ENCODE measurements at places on chromosomes 16 and 17.

DNA sequence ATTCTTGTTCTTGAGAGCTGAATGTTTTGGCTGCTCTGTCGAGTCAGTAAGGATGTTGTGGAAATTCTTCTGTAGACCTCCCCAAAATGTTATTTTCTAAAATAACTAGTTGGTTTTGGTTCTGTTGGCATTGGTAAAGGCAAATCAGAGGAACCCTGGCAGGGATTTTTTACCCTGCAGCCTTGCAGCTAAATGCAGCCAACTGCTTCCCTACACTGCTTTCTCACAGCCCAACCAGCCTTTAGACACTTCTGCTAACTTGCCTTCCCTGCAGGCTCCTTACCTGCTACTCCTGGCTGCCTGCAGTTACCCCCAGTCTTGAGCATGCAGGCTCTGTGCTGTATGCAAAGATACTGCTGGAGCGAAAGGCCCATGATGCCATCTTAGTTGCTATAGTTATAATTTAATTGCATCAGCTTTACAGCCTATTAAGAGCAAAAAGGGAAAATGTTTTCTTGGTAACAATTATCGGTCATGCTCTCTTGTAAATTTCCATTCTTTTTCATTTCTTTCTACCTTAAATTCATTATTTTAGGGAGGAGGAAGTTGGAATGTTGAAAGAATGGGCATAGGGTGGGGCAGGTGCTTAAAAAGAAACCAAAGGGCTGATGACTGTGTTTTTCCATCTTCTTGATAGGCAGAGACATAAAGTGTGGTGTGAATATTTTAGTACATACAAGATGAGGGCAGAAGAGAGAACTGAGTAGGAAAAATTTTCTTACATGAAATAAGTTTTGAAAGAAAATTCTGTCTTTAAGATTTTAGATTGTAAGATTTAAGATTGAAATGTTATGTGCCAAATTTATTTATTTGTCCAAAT is 20.0 kb downstream of the NUP93 start:
- no peak for DNase-seq

- DNase-seq, result peak; percentile 38
Measured at GRCh38 chr17:9239793-9240658, 218.7 kb downstream of the NTN1 start.

GRCh38 chr16:71426880-71427615 is 14.8 kb downstream of the TLE7 start:
- no peak for DNase-seq

DNA sequence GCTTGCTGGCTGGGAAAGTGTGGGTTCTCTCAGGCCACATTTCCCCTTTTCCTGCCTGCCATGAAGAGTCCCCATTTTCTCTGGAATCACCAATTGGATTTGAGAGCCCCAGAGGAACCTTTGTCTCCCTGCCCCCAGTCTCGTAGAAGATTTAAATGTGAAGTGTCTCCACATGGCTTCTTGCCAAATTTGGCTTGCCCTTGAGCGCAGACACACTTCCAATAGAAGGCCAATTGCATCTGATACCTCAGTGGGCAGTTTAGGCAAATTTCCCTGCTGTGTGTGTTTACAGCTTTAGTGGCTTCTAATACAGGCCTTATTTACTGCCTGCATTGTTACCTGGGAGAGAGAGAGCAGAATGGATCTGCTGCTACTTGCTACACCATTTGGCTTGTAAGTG is 29.7 kb downstream of the CDK5R1 start:
- DNase-seq, result no peak

DNA sequence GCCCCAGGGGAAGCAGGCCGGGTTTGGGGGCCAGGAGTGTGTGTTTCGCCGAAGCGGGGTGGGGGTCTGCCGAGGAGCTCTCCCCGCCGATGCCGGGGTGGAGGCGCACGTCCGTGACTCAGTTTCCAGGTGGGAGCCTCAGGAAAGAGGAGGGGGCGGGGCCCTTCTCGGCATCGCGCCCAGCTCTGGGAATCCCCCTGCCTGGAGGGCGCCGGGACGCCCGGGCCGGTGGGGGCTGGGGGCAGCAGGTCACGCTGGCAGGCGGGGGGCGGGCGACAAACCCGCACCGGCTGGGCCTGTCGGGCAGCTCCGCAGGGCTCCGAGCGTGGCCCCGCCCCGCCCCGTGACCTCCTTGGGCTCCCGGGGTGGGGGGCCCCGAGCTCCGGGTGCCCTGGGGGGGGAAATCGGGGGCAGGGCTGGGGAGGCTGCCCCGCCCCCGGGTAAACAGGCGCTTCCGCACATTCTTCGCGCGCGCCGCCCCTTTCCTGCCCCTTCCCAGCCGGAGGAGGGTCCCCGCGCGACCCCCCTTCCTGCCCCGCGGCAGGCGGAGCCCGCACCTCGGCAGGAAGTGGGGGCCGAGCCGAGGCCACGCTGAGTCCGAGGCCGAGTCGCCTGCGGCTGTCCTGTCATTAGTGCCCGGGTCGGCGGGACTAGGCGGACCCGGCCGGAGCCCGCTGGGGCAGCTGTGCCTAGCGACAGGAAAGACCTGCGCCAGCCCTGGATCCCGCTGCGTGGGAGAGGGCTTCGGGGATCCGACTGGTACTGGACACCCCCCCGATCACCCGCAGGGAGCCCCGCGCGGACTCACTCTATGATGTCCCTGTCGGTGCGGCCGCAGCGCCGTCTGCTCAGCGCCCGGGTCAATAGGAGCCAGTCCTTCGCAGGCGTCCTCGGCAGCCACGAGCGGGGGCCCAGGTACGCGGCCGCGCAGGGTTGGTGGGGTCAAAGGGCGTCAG is 9.3 kb downstream of the RIPOR1 start:
- no peak for DNase-seq

DNA sequence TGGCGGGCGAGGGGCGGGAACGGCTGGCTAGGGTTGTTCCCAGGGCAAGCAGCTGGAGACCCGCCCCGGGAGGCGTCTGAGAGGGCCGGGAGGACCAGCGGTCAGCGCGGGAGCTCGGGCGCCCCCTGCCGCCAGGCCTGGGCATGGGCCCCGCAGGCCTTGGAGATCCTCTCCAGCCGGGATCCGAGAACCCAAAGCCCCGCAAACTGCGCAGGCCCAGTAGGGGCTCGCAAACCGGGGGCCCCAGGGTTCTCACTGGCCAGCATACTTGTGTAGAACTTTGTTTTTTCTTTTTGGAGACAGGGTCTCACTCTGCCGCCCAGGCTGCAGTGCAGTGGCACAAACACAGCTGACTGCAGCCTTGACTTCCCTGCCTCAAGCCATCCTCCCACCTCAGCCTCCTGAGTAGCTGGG is 20.8 kb upstream of the ZNF423 start:
- no peak for DNase-seq

DNA sequence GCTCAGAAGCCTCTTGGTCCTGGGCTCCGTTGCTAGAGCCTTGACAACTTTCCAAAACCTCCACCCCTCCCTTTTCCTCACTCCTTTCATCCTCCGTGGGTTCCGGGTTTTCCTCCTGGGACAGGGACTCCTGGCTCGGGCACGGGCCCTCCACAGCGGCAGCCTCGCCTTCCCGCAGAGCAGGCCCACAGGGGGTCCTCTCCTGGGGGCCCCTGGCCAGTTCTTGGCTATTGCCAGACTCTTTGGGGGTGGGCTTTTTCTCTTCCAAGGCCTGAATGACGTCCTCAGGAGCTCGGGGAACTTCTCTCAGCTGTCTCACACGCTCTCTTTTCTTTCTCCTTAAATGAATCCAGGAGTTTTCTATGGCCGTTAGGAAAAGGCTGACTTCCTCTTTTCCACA is 19.3 kb upstream of the MNT start:
- no peak for DNase-seq

DNA sequence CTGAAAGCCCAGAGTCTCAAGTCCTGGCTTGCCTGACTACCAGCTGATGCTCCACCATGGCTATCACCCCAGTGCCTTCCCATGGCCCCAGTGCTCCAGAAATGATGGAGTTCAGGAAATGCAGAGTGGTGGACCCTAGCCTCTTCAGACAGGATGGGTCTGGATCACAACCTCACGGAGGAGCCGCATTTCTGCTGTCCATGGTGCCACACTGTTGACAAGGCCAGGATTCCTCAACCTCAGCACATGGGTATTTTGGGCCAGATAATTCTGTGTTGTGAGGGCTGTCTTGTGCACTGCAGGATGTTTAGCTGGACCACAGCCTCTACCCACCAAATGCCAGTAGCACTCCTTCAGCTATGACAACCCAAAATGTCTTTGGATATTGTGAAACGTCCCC is 6.7 kb upstream of the CRHR1 start:
- no peak for DNase-seq

DNA sequence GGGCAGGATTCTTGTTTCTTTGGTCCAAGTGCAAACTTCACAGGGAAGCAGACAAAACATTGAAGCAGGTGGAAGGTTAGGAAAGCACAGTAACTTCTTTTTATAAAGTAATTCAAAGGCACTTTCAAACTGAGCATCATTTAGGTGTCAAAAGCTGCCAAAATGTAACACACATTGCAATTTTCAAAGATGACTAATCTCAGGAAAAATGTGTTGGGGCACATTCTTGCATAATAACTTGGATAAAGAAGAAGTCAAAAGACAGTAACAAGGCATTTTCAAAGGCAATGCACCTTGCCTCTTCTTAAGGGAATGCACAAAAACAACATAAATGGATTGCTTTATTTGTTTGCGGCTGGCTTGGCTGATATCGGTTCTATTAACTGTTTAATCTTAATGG is 3.6 kb downstream of the KCNJ2 start:
- DNase-seq, result no peak

- no peak for DNase-seq
Measured at GRCh38 chr17:62105861-62106260, 40.8 kb upstream of the MED13 start.

GRCh38 chr17:37212179-37212578 is 163.6 kb upstream of the C17orf78 start:
- DNase-seq, result no peak

DNA sequence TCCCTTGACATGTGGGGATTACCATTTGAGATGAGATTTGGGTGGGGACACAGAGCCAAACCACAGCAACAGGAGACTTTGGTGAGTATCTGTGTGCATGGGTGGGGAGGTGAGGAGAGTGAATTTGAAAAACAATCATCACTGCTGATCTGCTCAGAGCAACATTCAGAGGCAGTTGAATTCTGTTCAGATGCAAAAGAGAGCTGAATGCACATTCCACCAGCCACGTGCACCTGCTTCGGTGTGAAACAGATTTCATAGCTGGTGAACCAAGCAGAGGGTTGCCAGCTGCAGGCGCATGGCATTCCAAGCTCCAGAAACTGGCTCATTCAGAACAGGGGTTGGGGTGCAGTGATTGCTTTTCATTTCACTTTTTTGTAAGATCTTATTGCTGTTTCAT is 233.1 kb upstream of the FOXF1 start:
- no peak for DNase-seq

GRCh38 chr17:41800601-41801373 is 11.0 kb downstream of the P3H4 start:
- no peak for DNase-seq

DNA sequence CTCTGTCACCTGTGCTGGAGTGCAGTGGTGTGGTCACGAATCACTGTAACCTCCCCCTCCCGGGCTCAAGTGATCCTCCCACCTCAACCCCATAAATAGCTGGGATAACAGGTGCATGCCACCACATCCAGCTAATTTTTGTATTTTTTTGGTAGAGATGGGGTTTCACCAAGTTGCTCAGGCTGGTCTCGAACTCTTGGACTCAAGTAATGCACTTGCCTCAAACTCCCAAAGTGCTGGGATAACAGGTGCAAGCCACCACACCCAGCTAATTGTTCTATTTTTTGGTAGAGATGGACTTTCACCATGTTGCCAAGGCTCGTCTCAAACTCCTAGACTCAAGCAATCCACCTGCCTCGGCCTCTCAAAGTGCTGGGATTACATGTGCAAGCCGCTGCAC is 86.5 kb downstream of the STH start:
- no peak for DNase-seq

DNA sequence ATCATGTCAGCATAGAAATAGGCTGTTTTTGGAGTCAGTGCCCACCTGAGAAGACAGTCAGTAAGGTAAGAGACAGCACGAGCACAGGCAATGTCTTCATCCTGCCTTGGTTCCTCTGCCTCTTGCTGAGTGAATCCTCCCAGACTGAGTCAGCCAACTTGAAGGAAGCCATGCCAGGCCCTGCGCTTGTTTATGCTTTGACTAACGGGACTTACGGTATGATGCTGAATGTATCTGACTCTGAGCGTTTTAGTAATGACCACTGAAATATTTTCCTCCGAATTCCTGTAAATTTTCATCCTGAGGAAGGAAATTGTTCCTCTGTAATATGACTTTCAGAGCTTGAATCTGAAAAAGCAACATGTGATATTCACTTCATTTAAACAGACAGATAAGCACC is 18.0 kb downstream of the C17orf67 start:
- no peak for DNase-seq

DNA sequence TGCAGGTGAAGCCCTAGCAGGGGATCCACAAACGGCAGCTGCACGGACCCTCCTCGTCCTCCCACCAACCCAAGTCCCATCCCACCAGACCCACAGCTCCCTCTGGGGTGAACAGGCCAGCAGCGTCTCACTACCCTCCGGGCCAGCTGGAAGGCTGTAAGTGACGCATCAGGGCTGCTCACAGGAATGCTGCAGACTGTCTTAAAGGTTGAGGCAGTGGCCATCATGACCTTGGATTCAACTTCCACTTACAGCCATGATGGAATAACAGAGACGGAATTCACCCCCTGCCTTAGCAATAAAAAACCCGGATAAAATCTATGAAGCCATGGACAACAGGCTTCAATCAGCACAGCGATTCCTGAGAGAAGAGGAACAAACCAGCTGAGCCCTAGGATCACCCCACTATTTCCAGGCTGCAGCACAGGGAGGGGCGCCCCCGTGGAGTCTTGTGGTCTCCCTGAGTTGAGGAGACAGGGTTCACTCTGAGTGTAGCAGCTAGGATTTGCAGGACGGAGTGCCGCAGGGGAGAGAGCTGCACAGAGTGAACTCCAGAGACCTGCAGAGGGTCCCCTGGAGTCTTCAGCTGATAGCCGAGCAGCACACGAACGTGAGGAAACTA is 10.5 kb downstream of the FAM83G start:
- no peak for DNase-seq

- no peak for DNase-seq
Measured at GRCh38 chr16:3400446-3400778, 392 bp downstream of the ZSCAN32 start.

DNA sequence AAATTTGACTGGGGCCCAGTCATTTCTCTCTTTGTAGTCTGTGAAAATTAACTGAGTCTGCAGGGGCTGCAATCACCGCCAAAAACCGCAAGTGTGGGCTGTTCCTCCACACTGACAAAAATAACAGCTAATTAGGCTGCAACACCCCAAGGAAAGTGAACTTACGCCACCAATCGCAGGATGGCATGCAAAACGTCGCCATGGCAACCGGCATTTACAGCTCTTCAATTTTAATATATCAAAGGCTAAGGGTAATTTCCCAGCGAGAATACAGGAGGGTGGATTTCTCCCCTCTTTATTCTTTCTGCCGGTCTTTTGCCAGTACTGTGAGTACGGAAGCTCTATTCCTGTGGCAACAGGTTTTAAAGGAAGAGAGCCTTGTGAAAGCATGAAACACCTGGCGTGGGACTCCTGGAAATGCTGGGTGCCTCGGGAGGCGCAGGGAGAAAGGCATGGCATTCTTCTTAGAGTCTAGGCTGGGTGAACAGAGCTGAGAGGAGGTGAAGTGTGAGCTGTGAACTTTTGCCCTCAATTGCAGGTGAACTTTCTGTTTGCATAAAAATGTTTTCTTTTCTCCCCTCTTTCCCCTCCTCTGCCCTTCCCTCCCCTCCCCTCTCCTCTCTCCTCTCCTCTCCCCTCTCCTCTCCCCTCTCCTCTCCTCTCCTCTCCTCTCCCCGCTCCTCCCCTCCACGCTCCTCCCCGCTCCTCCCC is 399.7 kb downstream of the XYLT1 start:
- peak; percentile 46 for DNase-seq
